CD4-positive, alpha-beta T cell treated with Interleukin-15 for 1 hour (primary cell): ENCODE measurements at places on chromosomes 5 and 9.

DNA sequence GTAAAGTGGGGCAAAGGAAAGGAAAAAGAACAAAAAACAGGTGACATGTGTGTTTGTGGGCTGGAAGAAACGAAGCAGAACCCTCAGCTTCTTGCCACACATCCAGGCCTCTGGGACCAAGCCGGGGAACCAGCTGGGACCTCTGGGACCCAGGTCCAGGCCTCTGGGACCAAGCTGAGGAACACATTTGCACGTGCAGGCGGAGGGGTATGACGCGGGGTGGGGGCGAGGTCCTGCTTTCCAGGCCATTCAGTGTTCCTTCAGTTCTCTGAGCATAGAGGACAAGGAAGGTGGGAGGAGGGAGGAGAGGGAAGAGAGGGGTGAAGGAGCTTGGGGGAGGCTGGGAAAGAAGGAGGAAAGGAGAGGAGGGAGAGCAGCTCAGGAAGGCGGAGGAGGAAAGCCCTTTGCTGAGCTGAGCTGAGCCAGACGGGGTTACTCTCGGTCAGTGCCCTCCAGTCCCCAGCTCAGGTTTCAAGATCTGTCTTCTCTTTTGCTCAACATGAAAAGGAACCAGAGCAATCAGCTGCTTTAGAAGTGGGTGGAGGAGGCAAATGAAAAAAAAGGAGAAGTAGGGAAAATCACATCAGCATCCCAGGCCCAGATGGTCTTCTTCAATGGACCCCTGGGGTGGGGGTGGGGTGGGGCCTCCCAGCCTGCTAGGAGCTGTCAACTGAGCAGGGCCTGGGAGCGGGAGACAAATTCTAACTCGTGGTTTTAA lies 59.1 kb downstream of the ABCA1 start:
- peak; percentile 67 for DNase-seq

- no peak for DNase-seq
These were observed 26.1 kb downstream of the TIMD4 start for GRCh38 chr5:156936972-156937371.

- DNase-seq = no peak
These were observed 30.8 kb downstream of the LCP2 start for GRCh38 chr5:170266570-170267381.

DNA sequence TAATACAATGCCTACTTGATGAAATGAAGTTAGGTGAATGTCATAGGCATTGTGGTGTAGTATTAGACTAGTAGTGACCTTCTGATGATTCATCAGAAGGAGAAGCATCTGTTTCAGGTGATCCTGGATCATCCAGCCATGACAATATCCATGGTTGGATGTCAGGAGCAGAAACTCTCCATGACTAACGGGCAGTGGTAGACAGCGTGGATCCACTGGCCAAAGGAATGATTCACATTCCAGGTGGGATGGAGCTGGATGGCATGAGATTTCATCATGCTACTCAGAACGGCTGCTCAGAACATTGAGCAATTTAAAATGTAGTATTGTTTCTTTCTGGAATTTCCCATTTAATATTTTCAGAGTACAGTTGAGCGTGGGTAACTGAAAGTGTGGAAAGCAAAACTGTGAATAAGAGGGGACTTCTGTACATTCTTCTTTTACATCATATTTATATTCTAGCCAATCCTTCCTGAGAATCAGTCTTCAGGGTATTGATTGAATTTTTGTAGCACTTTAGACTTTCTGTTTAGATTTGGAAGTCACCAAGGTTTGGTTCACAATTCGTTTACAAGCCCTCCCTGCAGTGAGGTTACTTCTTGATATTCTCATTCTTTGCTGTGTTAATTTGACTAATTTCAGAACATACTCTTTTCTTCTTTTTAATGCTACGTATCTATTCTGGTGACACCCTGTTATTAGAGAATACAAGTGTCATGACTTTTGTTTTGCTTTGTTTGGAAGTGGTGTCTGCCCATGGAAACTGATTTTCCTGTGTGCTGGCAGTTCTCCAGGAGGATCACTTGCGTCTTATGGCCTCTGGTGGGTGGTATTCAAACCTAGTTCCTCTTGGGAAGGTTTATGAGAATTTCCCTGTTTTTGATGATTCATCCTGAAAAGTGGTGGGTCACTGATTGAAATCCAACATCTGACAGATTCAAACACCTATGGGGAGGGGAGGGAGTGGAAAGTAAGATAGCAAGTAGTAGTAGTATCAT lies 12.2 kb upstream of the CLINT1 start:
- DNase-seq = no peak

DNA sequence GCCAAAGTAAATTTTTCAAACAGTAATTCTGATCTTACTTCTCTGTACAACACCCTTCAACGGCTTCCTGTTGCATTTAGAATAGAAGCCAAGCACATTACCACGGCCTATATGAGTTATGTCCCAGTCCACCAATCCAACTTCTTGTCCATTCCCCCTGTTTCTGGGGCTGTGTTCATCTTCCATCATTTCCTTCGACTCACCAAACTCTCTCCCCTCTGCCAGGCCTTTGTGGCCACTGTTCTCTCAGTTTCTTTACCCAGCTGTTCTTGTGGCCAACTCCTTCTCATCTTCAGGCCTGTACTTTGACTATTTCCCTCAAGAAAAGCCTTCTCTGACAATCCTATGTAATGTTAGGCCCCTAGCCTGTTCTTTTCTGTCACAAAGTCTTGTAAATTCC lies 259.4 kb upstream of the EFNA5 start:
- no peak for DNase-seq
